ENCODE measurements at places on chromosomes 3 and 15.

DNA sequence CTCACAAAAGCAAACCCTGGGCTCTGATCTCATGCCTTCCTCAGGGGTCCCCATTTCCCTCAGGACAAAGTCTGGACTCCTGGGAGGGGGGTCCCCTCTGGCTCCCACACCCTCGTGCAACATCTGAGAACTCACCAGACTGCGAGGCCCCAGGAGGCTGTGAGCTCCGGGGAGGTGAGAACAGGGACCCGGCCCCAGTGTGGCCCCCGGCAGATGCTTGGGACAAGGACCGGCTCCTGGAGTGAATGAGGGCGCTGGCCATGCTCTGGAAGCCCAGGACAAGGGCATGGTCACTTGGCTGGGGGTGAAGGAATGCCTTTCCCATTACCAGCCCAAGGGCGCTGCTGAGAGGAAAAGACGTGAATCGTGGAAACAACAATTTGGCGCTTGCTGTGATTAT, 48.0 kb downstream of the LINGO1 start:
- no peak for DNase-seq

GRCh38 chr15:71341811-71342550, 226.7 kb downstream of the THSD4 start:
- no peak for DNase-seq

- no peak for DNase-seq
These were observed 332.2 kb upstream of the GBE1 start for GRCh38 chr3:82093641-82094040.

DNA sequence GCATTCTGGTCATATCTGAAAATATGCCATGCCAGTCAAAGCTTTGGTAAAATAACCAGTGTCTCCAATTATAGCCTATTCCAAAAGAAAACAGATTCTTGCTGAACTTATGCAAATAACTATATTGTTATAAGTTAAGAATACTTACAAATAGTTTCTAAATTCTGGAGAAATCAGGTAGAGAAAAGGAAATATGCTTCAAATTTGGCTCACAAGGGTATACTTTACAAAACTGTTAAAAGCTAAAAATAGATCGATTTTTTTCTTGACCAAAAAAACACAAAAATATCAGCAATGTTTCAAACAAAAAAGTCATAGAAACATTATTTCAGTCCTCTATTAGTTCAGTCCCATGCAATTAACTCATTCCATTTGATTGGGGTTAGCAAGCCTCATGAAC, 23.7 kb downstream of the SETMAR start:
- DNase-seq: no peak
